HT1080 (cell line): ENCODE measurements at places on chromosomes 2 and 18.
A peak's percentile ranks its signal among the peaks of the same experiment; 100 is the strongest.

DNA sequence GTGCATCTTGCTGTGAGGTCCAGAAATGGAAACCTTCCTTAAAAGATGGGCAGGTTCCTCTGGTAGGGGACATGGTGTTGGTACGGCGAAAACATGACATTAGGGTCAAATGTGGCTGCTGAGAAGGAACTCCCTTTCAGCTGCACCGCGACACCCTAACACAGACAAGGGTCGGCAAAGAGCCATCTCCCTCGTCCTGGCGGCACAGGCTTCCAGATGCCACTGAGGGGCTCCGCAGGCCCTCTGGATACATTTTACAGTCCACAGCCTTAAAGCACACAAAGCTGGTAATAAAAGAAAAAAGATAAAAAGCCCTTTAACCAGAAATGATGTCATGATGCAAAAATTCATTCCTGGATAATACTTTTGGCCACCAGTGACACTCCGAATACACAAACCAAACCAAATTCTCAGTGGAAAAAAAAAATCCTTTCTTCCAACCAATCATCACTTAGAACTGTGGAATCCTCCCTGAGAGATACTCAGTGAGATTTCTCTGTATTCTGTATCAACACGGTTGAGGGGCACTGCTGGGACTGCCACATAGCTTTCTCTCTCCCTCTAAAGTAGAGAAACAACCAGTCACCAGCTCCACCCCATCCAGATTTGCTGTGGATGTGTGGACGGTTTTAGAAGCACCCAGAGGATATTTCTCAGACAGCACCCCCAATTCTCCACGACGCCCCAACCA is 174.8 kb downstream of the HDAC4 start:
- no peak for DNase-seq

- DNase-seq: no peak
These were observed 6.2 kb upstream of the CNTNAP5 start for GRCh38 chr2:124018890-124019289.

- DNase-seq: no peak
These were observed 3.8 kb upstream of the ZNF24 start for GRCh38 chr18:35348001-35348400.

DNA sequence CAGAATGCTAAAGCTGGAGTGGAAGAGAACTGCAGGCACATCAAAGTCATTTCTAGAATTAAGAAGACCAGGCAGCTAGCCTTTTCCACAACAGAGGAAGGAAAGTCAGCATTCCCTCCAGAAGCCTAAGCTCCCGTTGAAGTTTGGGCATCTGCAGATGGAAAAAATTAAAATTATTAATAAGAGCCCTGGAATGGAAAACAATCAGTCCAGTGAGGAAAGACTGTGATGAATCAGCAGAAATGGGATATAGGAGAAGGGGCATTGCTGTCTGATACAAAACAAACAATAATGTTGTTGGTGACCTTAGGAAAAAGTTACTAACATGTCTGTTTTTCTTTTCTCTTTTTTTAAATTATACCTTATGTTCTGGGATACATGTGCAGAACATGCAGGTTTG is 450.7 kb upstream of the SLC14A2 start:
- no peak for DNase-seq

- no peak for DNase-seq
These were observed 141.6 kb downstream of the SRBD1 start for GRCh38 chr2:45469314-45470099.

DNA sequence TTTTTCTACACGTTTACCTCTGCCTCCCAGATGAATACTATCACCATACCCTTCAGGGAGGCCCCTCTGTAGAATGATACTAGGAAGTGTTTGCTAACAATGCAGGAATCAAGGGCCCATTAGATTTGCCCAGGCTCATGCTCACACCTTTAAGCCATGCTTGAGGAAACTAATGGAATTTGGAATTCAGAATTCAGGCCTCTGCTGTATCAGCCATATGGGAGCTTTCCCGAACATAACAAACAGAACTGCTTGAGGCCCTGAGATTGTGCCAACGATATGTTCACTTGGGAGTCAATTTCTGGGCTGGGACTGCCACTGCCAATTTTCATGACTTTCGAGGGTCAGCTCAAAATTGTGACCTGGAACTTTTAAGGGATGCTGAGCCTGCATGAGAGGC is 282.5 kb downstream of the CLIP4 start:
- no peak for DNase-seq

- DNase-seq: no peak
These were observed 785.2 kb upstream of the POU3F3 start for GRCh38 chr2:104068665-104069064.

DNA sequence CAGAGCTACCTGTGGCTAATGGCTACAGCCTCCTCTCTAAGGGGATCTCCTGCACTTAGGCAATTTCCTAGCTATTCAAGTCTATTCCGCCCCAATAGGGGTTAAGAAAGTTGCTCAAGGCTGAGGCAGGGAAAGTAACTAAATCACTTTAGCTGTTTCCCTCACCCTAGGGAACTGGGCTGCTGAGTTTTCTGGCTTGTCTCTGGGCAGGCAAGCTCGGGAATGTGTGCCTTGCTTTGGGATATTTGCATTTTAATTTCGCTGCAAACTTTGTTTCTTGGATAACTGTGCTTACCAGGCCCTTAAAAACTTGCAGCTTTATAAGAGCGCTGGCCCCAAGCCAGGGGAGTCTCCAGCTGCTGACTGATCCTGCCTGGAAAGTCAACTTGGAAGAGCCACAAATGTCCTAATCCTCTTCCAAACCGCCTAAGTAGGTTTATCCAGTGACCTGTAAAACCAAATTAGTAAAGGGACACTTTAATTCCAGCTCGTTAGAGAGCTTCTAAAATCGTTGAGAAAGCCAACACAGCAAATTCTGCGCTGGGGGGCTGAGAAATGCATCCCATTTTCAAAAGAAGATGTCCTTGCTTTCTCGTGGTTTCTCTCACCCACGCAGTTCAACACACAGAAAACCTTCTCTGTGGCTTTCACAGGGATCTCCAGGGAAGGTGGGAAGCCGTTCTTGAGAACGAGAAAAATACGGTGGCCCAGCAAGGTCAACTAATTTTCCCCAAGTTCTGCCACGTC is 59.5 kb upstream of the SP3 start:
- DNase-seq: no peak

- no peak for DNase-seq
These were observed 187.3 kb upstream of the CTAGE1 start for GRCh38 chr18:22604986-22605421.

DNA sequence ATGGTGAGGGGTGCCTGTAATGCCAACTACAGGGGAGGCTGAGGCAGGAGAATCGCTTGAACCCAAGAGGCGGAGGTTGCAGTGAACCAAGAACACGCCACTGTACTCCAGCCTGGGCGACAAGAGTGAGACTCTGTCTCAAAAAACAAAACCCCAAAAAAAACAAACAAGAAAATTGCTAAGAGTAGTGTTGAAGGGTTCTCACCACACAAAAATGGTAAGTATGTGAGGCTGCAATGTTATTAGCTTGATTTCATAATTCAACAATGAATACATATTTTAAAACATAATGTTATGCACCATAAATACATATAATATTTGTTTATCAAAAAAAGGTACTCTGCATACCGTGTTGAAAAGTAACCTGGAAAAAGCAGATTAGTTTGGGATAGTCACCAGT is 45.8 kb downstream of the PSMG2 start:
- no peak for DNase-seq

GRCh38 chr2:54432251-54433015 is 23.7 kb upstream of the SPTBN1 start:
- no peak for DNase-seq

DNA sequence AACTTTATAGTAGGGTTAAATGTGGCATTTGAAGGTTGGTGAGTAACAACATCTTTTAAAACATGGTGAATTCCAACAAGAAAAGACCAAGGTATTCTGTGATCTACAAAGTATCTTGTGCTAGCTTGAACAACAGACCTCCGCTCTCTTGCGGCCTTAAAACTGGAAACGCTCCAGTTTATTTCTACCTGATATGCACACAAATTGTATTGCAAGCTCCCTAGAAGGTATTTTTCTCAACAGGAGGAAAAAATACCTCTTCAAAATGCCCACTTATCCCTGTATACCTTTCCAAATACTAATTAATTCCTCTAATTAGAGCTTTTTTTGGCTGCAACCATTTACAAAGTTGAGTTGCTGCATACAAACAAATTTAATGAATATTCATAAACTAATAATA is 69.5 kb downstream of the KCNH7 start:
- no peak for DNase-seq

DNA sequence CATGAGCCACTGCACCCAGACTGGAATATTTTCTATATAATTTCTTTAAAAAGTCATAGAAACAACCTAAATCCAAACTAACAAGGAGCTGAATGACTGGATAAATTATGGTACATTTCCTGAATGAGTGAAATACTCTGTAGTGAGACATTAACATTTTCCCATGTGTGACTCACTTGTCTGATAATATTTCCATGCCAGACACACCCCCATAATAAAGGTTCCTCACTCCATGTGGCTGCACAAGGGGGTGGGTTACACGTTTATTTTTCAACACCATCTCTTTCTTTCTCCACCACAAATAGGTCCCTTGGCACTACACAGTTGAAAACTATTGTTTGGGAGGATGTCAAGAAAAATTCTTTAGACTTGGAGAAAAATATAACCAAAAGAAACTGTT is 266.3 kb upstream of the LYPD1 start:
- DNase-seq: no peak

GRCh38 chr2:124995185-124995912 is 970.3 kb downstream of the CNTNAP5 start:
- no peak for DNase-seq

DNA sequence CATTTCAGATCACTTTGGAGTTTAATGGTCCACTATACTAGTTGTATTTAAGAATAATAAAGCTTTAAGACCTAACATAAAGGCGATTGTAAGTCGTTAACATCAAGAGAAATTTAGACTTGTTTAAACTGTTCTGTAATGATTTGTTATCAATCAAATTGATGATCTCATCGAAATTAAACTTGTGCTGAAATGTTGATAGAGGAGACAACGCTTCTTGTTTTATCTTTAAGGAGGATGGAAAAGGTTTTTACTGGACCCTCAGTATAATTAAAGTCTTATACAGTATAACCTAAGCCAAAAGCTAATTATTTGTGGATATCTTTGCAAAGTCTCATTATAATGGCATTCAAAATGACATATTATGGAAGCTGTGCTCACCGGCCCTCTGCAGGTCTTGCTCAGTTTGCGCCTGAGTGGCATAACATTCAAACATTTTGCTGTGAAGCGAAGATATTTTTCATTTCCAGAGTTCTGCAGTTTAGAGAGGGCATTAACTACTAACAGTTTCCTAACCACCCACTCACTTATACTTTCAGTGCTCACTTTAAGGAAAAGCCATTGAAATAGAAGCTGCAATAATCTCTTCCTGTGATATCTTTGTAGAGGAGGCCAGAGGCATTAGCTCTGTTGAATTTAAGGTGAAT is 1.4 kb upstream of the SERTAD2 start:
- peak; percentile 16 for DNase-seq

DNA sequence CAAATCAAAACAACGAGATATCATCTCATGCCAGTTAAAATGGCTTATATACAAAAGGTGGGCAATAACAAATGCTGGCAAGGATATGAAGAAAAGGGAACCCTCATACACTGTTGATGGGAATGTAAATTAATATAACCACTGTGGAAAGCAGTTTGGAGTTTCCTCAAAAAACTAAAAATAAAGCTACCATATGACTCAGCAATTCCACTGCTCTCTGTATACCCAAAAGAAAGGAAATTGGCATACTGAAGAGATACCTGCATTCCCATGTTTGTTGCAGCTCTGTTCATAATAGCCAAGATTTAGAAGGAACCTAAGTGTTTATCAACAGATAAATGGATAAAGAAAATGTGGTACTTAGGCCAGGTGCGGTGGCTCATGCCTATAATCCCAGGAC is 124.8 kb downstream of the MSTN start:
- DNase-seq: no peak

GRCh38 chr18:59957957-59958356 is 58.2 kb downstream of the PMAIP1 start:
- peak; percentile 77 for DNase-seq

- no peak for DNase-seq
These were observed 275.9 kb downstream of the DCC start for GRCh38 chr18:52615943-52616342.

DNA sequence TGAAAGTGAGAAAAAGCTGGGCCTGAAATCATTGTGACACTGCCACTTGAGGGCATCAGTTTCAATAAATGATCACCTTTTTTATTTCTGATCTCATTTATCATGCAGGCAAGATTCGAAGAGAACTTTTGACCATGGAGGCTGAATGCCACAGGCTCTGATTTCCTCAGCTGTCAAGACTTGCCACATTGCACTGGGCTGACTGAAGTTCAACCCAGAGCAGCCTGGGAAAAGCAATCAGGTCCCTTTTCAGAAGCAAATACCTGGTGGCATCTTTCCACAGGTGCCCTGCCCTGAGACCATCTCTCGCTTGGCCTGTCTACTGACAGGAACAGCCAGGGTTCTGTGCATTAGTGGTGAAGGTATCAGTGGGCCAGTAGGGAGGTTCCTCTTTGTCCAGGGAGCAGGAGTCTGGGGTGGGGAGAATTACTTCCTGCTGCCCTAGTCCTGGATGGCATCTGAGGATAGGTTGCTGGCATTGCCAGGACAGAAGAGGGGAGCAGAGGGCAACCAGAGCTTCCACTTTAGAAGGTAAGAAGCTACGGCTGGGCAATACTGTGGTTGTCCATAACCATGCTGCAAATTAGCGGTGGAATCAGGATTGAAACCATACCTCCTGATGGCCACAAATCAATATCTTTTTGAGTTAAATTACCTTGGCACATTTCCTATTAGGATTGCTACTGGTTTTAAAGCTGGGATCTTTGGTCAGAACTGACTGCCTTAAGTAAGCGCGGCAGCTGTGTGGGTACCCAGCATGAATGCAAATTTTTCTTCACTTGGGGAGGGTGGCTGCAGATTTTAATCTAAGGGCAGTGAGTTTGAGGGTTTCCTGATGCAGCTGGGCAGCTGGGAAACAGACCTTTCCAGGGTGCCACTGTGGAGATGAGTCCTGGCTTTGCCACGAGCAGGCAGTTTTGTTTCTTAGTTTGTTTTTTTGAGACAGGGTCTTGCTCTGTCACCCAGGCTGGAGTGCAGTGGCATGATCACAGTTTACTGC is 394.5 kb downstream of the ALK start:
- DNase-seq: no peak

DNA sequence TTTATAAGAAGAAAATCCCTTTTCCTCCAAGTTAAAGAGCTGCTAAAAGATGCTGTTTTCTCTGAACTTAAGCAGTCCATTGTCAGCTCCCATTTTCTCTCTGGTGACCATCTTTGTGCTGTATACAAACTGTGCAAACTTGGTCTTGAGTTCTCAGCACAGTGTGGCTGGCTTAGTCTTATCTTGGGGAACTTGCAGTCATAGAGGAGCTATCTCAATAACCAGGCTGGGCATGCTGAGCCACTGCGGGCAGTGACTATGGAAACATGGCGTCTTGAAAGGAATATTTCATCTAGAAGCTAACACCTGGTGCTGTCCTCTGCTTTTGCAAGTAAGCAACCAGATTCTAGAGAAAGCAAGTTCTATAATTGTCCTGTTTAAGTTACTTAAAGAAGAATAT is 1334.4 kb upstream of the CELF4 start:
- DNase-seq: no peak
